ENCODE measurements at places on chromosomes 3 and 15.

DNA sequence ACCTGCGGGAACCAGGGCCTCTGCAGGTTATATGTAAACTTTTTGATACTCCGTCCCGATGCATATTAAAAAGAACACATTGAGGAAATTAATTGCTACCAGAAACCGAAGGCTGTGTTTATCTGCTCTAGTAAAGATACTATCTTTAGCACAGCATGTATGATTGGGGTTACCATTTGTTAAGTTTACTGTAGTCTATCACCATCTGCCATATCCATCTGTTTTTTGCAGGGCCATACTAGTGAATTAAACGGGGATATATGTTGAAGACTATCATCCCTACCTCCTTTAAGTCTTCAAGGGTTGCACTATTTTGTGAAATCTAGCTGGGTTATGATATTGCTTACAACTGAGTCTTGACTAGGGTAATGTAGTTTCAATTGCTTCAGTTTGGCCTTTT is 597.0 kb downstream of the SQOR start:
- DNase-seq, result no peak

- no peak for DNase-seq
These were observed 118.7 kb downstream of the WNT5A start for GRCh38 chr3:55368366-55368765.

- peak; percentile 76 for DNase-seq
These were observed 890.7 kb upstream of the EPHA6 start for GRCh38 chr3:95923496-95924210.

DNA sequence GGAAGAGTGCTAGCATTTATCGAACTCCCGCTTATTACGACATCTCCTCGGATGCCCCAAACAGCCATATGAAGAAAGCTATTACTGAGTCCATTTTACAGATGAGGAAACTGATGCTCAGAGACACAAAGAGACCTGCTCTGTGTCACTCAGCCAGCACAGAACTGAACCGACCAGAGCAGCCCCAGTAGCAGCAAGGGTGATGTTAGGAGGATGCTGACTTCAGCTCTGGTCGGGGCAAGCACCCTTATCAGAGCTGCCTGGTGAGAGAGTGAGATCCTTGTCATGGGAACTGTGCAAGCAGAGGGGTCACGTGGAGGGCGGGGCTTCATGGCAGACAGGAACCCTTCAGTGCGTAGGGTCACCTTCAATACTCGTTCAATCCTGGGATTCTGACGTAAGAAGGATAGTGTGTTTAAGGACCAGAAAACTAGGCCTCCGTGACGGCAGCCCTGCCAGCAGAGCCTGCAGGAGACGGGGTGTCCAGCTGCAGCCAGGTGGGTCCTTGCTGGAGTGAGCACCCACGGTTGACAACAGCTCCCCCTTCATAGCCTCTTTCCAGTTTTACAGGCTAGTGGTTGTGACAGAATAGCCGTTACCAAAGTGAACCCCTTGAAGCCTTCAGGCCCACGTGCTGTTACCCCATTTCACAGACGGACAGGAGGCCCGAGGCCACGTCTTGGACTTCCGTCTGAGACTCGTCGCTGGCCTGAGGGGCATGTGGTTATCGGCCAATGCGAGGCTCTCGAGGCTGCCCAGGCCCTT is 12.0 kb upstream of the IQSEC1 start:
- no peak for DNase-seq

GRCh38 chr3:32399030-32399620 is 7.5 kb downstream of the CMTM7 start:
- DNase-seq, result peak; percentile 59

Measured in iris pigment epithelial cell (primary cell).